ENCODE measurements at places on chromosomes 16 and 17.

DNA sequence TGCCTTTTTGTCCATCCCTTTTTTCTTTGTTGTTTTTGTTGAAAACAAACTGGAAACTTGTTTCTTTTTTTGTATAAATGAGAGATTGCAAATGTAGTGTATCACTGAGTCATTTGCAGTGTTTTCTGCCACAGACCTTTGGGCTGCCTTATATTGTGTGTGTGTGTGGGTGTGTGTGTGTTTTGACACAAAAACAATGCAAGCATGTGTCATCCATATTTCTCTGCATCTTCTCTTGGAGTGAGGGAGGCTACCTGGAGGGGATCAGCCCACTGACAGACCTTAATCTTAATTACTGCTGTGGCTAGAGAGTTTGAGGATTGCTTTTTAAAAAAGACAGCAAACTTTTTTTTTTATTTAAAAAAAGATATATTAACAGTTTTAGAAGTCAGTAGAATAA, 4.9 kb downstream of the SOX9 start:
- DNase-seq: no peak

GRCh38 chr16:2664574-2664982, 17.7 kb upstream of the KCTD5 start:
- no peak for DNase-seq

DNA sequence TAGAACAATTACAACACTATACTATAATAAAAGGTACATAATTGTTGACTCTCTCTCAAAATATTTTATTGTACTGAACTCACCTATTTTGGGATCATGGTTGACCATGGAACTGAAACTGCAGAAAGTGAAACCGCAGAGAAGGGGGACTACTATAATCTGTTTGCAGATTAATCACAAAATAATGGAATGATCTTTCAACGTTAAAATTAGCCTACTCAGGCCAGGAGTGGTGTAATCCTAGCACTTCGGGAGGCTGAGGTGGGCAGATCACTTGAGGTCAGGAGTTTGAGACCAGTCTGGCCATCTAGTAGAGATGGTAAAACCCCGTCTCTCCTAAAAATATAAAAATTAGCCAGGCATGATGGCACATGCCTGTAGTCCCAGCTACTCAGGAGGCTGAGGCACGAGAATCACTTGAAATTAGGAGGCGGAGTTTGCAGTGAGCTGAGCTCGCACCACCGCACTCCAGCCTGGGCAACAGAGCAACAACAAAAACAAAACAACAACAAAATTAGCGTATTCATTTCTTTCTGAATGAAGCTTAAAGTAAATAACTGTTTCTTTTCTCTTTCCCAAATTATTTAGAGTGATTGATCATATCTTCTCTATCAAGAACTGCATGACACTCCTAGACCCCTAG, 45.6 kb downstream of the IKZF3 start:
- DNase-seq: no peak

- no peak for DNase-seq
Measured at GRCh38 chr16:73068541-73069401, 20.8 kb upstream of the ZFHX3 start.

GRCh38 chr17:80586846-80587228, 42.2 kb downstream of the RPTOR start:
- no peak for DNase-seq

DNA sequence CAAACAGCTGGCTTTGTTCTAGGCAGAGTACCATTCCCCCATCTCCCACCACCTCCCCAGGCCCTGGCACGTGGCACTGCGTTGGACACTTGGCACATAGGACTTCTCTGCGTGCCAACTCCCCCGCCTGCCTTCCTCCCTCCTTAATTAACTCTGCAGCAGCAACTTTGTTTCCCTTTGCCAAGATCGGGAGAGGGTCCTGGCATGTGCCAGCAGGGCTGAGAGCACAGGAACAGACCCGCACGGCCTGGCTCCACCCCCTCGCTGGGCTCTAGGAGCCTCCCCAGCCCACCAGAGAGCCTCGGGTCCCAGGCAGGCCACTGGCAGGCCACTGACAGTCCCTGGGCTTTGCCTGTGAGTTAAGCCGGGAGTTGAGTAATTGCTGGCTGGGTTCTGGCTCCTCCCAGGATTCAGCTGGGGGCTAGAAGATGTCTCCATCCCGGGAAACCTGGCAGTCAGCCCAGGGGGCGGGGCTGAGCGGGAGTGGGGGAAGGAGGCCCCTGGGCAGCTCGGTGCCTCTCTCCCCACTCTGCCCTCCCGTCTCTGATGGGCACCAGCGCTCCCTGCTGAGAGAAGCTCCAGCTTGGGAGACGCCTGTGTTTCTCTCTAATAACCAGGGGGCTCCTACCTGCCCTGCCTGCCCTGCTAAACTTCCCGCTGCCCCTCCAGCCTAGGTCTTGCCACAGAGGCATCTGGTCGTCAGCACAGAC, 224.0 kb upstream of the TNRC6C start:
- no peak for DNase-seq

DNA sequence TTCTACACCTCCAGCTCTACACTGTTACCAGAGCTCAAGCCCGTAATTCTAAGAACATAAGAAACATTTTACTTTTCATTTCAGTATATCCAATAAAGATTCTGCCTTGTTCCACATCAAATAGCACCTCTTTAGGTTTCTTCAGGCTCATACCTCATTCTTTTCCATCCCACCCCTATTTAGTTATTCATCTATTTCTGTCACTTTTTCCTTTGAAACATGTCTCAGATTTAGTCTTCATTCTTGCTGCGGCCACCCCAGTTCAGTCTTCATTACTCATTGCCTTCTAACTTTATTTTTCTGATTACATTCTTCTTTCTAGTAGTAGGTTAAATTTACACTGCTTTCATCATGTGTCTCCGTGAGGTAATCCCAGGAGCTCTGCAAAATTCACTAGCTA, 33.5 kb downstream of the PPM1E start:
- DNase-seq: no peak

- no peak for DNase-seq
Measured at GRCh38 chr16:86956437-86956836, 360.8 kb downstream of the C16orf95 start.

- DNase-seq: no peak
Measured at GRCh38 chr17:50199211-50199802, 2.1 kb downstream of the COL1A1 start.

GRCh38 chr17:79842656-79843473, 3.6 kb upstream of the CBX4 start:
- no peak for DNase-seq

GRCh38 chr16:31202414-31203375, at the start of gene PYCARD:
Gene PYCARD, minus strand, starts transcription at chr16:31202760. Its CDS starts 70 bp downstream, at chr16:31202690.
- DNase-seq: no peak

GRCh38 chr17:54891176-54891821, 9.4 kb upstream of the TOM1L1 start:
- DNase-seq: no peak

DNA sequence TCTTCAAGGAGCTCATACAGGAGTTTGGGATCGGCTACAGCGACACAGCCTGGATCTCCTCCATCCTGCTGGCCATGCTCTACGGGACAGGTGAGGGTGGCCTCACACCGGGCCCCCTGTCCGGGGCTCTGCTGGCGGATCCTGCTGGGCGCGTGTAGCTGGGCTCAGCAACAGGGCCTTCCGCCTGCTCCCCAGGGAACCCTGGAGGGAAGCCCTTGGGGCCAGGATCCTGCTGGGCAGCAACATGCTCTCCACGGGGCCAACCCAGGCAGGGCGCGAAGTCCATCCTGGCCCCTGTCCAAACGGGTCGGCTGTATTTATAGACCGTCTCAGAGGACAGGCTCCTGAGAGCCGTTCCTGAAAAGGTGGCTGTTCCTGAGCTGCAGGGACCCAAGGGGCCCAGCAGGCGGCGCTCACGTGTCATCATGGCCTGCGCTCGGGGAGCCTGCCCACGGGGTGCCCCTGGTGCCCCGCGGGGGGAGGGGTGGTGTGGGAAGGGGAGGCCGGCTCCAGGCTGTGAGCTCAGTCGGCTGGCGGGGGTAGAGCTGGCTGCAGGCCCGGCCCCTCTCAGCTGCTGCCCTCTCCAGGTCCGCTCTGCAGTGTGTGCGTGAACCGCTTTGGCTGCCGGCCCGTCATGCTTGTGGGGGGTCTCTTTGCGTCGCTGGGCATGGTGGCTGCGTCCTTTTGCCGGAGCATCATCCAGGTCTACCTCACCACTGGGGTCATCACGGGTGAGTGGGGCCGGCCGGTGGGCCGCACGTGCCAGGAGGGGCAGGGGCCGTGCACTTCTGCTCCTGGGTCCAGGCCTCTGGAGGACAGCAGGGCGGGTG, 7.5 kb downstream of the SLC16A3 start:
- peak; percentile 61 for DNase-seq

GRCh38 chr16:82319038-82319437, 149.0 kb upstream of the MPHOSPH6 start:
- no peak for DNase-seq

GRCh38 chr17:31677681-31678080, 181.4 kb downstream of the COPRS start:
- no peak for DNase-seq

DNA sequence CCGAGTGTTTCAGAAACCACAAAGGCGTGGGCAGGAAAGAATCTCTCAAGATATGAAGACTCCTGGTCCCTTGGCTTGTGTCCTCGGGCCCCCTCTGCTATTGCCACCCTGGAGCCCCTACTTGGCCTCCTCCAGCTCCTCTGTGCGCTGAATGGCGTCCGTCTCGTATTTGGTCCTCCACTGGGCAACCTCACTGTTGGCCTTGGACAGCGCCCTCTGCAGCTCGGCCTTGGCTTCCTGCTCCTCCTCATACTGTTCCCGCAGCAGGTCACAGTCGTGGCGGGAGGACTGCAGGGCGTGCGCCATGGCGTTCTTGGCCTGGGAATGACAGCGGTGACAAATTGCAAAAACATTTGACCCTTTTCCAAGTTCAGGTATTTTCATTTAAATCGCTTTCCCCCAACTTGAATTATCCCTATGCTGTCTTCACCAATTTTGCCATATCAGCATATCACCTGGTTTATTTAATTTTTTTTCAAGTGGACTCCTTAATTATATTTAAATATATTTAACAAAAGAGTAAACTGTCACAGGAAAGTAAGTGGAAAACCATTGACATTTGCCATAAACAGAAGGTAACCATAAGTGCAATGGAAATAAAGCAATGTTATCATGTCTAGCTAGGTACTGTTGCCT, 59.7 kb downstream of the MYH13 start:
- no peak for DNase-seq

DNA sequence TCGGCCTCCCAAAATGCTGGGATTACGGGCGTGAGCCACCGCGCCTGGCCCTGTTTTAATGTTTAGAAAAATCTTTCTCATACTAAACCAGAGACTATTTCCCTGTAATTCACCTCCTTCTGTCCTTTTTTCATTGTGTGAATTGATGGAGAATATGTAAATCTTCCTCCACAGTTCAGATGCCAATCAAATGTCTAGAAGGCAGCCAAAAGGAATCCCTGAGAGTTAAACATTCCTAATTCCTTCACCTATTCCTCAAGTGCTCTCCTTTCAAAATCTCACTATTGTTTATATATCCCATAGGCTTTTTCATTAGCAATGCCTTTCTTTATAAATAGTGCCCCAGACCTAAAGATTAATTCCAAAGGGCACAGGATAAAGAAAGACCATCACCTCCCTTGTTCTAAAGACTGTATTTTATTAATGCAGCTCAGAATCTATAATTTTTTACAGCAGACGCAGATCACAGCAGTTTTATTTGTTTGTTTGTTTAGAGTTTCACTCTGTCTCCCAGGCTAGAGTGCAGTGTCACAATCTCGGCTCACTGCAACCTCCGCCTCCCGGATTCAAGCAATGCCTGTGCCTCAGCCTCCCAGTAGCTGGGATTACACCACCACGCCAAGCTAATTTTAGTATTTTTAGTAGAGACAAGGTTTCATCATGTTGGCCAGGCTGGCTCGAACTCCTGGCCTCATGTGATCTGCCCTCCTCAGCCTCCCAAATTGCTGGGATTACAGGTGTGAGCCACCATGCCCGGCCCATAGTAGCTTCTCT, 30.5 kb downstream of the COPZ2 start:
- no peak for DNase-seq

- DNase-seq: peak; percentile 11
Measured at GRCh38 chr17:34542700-34543336, 36.6 kb upstream of the TMEM132E start.

GRCh38 chr16:77009453-77009852, 181.5 kb upstream of the MON1B start:
- DNase-seq: no peak

- no peak for DNase-seq
Measured at GRCh38 chr16:3498988-3499387, 1.8 kb upstream of the CLUAP1 start.
